ENCODE measurements at places on chromosomes 2 and 18. TPM values are rescaled to one million over a fixed set of nuclear protein-coding genes. Genes with fewer than 3 reads are reported as not detected.

DNA sequence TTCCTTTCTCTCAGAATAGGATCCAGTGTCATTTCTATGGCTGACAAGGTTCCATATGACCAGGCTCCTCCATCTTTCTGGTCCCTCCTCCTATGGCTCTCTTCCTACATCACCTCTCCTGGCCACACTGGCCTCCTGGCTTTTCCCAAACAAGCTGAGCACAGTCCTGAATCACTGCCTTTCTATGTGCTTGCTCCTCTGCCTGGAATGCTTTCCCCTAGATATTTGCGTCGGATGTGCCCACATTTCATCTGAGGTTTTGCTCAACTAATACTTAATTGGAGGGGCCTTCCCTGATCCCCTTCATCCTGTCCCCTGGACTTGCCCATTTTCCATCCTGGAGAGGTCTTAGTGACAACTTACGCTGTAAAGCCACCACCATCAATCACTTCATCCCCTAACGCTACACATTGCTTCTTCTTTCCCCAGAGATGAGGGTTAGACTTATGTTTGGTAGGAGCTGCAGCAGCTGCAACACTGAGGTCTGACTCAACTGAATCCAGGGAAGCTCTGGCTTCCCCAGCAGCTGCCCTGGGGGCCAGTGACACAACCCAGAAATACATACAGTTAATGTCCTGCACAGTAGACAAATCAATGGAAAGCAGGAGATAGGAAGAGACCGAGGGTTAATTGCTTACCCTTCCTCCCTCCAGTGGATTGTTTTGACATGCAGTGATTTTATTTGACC lies 42.9 kb downstream of the QPCT start:
- H3K27ac ChIP-seq = no peak overlapping the region
- H3K4me3 ChIP-seq = no peak overlapping the region
- H3K27me3 ChIP-seq = no peaks in the 10 kb centered on the region

DNA sequence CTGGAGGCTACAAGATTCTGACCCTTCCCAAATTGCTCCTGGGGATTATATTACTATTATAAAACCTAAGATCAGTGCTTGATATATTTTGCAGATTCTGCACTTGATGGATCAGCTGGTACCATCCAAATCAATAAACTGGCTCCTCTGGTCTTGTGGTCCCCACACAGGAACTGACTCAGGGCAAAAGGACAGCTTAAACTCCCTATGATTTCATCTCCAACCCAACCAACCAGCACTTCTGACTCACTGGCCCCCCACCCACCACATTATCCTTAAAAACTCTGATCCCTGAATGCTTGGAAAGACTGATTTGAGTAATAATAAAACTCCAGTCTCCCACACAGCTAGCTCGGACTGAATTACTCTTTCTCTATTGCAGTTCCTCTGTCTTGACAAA lies 82.1 kb downstream of the TMEM163 start:
- H3K4me3 ChIP-seq = no peak overlapping the region
- no peak overlapping the region for H3K27ac ChIP-seq
- H3K27me3 ChIP-seq = no peaks in the 10 kb centered on the region

- peaks cover 34% of the 10 kb centered on the region for H3K27me3 ChIP-seq
- peaks cover 21% of the 10 kb centered on the region for H3K4me1 ChIP-seq
- H3K4me3 ChIP-seq = no peak overlapping the region
- DNase-seq = no peak
- no peaks in the 10 kb centered on the region for H3K36me3 ChIP-seq
These were observed 29.9 kb downstream of the FN1 start for GRCh38 chr2:215405722-215406581.

- no peak overlapping the region for H3K4me3 ChIP-seq
- H3K36me3 ChIP-seq = no peaks in the 10 kb centered on the region
- no peaks in the 10 kb centered on the region for H3K27me3 ChIP-seq
- DNase-seq = no peak
- H3K4me1 ChIP-seq = no peaks in the 10 kb centered on the region
- no peak overlapping the region for H3K27ac ChIP-seq
These were observed 210.7 kb upstream of the RND3 start for GRCh38 chr2:150698016-150698661.

GRCh38 chr2:108621087-108621559 lies 86.9 kb downstream of the LIMS1 start:
- H3K4me1 ChIP-seq = peaks cover 78% of the 10 kb centered on the region
- H3K36me3 ChIP-seq = no peaks in the 10 kb centered on the region
- peak overlapping the region; percentile 74 for H3K27ac ChIP-seq
- DNase-seq = peak; percentile 79
- peak overlapping the region; percentile 83 for H3K4me3 ChIP-seq

Gene SFT2D3
- total RNA-seq = 3.7 TPM

Gene REG1B
- total RNA-seq = not detected

Gene EIF2AK2
- 42.9 TPM for total RNA-seq

Gene FOXI3
- total RNA-seq = not detected

Gene RAX
- total RNA-seq = not detected

Gene CD8B
- 79.3 TPM for total RNA-seq
